Stimulated activated CD4-positive, alpha-beta T cell treated with anti-CD3 and anti-CD28 coated beads, TNF-alpha, amount 100 ng/mL, for 1 hour (primary cell): ENCODE measurements at places on chromosomes 7 and 10.

- DNase-seq: no peak
Measured at GRCh38 chr7:45924283-45924682, 3.2 kb upstream of the IGFBP3 start.

DNA sequence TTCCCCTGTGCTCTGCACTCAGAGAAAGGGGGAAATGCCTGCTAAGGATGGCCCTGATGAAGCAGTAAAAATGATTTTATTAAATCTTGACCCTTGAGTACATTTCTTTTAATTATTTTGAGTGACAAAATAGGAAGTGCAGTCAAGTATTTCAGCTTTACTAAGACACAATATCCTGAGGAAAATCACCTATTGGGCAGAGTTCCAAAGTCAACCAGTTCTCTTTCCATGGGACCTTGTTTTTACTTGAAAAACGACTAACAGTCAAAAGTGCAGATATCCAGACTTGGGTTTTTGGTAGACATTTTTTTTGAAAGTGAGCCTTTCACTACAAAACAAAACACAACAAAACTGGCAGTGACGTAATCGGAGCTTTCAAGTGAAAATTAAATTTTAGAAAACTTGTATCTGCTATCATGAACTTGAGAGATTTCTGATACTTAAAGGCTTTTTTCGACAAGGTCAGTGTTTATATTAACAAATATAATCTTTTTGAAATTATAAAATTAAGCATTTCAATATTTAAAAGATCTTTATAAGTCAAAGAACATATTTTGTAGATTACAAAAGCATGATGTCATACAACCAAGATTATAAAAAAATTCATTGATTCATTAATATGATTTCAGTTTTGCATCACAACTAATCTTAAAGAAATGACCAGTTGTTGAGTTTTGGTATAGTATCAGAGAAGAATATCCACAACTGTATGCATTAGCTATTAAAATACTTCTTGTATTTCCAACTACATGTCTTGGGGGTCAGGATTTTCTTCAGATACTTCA, 513.8 kb upstream of the AKR1E2 start:
- DNase-seq: no peak

DNA sequence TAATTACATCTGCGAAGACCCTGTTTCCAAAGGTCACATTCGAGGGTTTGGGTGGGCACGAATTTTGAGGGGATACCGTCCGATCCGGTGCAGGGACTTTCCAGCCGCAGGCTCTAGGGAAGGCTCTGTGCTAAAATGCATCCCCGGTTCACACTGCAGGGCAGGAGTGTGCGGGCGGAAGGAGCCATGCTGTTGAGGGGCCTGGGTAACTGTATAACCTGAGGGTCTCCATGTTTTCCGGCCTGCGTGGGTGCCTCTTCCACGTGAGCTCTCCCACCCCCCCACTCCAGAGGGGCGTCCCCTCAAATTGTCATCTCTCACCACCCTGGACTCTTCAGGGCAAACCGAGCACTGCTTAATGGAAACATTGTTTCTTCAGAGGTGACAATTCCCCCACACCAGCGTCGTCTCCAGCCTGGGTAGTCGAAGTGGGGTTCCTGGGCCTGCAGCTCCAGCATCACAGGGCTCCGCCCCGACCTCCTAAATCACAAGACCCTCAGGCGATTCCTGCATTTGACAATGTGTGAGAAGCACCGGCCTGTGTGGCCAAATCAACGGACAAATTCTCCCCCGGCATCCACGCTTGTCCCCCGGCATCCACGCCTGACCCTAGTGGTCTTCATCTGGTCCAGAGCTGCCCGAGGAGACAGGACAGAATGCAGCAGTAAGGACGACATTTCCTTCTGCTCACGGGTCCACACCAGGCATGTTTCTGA, 51.2 kb downstream of the FOXL3 start:
- DNase-seq: no peak

- DNase-seq: no peak
Measured at GRCh38 chr7:25255611-25256332, 27.5 kb upstream of the NPVF start.

GRCh38 chr10:86361156-86362128, 5.2 kb downstream of the GRID1 start:
- DNase-seq: no peak

DNA sequence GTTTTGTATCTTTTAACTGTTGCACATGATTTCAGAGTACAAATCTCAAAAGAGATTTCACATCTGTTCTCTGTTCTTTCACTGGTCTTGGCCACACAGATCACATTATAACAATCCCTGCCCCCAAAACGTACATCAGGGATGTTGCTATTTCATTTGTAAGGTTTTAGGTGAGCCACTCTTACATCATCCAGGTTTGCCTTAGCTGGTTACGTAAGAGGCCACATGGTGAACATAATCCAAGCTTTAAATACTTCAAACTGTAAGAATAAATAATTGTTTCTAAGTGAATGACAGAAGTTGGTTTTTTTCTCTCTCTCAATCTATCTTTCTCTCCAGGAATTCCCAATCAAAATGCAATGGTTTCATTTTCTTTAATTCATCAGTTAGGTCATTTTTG, 245.9 kb upstream of the HGF start:
- DNase-seq: no peak

DNA sequence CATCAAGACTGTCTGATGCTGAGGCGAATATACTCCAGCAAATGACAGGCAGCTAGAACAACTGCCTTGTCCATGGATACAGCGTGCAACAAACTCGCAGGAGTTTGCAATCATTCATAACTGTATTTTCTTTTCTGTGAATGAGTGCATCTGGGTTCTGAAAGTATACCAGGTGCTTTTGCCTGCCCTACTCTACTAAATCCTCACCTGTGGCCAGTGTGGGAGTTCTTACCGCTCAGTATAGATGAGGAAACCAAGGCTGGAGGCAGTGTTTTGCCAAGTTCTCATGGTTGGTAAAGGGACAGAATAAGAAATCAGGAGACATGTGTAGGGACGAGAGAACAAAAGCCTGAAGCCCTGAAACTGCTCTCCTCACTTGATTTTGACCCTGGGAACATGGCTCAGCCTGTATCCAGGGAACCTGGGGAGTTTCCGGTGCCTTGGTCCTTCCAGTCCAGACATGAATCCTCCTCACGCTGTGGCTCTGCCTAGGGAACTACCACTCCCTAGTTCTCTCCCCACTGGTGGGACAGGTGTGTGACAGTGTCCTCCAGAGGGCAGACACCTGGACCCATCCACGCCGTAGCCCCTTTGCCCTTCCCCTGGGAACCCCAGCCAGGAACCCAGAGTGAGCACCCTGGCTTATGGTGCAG, 142.0 kb downstream of the CDH23 start:
- DNase-seq: no peak

DNA sequence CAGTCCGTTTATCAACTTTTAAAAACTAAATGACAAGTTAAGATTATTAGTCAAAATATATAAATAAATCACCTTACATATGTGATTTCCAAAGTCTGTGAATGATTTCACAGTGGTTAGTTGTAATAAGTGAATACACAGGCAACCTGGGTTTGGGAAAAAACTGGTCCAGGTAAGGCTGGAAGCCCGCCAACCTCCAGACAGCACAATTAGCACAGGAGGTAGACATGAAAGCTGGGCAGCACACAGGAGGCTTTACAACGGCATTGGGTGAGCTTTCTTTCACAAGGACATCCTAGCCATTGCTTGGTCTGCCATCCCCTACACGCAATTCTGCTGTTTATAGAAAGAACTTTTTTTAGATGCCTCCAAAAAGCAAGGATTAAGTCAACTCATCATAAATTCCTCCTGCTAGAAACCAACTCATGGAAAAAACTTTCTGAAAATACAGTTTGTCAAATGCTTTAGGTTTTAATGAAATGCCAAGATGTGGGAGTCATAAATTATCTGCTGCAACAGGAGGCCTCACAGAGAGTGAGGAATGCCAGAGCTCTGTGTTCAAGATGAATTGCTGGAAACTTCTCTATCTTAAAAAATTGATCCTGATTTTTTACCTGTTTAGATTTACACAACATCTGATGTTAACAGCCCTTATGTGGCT, 346.8 kb upstream of the NFE2L3 start:
- no peak for DNase-seq

DNA sequence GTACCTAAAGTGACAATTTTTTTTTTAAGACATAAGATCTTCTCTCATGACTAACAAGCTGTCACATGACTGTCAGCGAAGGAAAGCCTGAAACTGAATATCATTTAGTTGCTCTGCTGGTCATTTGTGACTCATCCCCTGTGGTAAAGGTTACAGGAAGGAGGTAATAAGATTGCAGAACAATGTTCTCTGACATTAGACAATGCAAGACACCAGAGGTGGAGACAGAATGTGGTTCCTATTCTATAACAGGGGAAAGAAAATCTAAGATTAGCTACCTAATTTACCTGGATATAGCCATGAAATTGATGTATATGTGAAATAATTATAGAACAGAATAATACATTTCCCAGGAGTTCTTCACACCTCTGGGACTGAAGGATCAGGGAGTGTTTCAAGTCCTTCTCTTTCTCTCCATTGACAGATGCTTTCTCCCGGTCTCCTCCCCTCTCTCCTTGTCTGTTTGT, 47.7 kb downstream of the LRGUK start:
- DNase-seq: no peak

- DNase-seq: no peak
Measured at GRCh38 chr7:94222516-94222915, 172.2 kb upstream of the COL1A2 start.

GRCh38 chr10:13871776-13872175, 285.0 kb downstream of the PRPF18 start:
- DNase-seq: no peak

- no peak for DNase-seq
Measured at GRCh38 chr7:77269360-77270093, 69.9 kb upstream of the FGL2 start.
